COLO829 (cell line): ENCODE measurements at places on chromosomes 2 and 18.

DNA sequence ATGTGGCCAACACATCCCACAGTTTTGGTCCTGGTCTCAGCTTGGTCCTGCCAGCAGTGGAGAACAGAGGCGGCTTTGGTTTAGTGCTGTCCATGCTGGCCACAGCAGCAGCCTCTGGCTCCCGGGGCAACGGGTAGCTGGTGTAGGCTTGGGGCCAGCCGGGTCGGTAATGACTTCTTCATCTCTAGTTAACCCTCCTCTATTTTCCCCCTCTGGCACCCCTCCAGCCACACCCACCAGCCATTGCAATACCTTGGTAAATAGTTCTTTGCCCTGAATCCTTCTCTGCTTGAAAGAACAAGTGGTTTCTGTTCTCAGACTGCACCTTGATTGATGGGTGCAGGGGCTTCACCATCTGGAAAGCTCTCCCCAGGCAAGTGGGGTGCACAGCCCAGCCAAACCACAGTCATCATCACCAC lies 31.7 kb upstream of the ZNF396 start:
- no peak for DNase-seq

DNA sequence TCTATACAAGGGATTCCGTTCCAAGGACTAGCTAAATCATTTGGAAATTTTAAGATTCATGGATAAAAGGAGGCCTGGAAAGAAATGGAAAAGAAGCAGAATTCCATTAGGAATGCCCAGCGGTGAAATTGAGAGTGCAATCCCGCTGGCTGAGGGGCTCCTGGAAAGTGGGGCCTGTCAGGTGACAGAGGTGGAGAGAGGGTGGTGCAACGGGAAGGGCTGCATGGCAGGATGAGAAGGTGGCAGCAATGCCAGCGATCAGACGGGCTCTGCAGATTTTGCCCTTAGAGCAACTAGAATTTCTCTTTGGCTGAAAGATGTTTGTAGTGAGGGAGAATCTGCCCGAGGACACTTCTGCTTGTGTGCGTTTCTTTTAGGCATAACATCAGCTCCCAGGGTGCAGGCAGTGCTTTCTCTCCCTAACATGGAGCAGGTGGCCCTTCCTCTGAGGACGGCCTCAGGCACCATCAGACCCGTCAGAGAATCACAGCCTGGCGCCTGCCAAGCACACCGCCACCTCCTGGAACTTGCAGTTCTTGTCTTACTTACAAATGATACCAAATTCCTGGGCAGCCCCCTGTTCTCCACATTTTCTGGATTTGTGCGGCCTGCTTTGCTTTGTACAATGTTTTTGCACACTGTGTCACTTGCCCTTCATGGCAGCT lies 261.6 kb downstream of the NDUFA10 start:
- DNase-seq, result no peak

DNA sequence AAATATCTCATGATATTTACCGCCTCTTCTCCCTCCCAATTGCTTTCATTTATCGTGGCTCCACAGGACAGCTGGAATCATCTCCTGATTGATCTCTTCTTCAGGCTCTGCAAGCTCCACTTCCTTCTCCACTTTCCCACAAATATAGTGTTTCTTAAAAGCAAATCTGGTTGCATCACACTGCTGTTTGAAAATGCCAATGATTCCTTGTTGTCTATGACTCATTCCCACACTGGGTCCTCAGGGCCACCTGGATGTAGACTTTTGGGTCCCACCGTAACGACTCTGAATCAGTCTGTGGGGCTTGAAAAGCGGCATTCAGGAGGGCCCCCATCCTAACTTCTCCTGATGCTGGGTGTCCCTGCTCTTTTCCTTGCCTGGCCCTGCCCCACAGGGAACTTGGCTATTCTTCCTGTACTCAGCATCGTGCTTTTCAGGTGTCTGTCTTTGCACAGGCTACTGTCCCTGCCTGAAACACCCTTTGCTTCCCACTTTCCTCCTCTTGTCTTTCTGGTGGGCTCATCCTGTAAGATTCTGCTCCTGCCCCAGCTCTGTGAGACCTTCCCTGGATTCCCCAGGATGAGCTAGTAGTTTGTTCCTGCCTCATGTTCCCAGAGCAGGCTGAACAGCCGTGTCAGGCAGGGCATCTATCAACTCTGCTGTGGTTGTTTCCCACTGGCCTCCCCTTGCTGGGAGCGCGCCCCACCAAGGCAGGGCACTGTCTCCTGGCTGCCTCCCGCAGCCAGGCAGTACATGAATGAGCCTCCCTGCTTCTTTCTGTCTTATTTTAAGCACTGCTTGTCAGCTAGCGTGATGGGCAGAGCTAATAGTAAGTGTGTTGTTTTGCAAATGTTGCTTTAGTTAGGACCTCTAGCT lies 111.9 kb downstream of the KCTD1 start:
- peak; percentile 16 for DNase-seq

DNA sequence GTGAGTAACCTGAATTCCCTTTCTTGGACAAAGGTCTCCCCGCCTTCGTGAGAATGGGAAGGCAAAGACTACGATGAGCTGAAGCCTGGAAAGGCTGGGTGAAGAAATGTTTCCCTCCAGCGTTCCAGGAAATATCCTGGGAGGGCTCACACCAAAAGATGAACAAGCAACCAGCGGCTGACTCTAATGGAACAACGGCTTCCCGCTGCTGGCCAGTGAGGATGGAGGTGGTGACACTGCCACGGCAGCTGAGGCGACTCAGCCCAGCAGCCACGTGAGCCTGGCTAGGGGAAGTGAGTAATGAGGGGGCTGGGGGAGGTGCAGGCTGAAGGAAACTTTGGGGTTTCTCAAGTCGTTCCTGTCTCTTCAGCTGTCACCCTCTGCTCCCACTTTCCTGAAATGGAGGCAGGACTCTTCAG lies 105.0 kb upstream of the SMAD7 start:
- no peak for DNase-seq

DNA sequence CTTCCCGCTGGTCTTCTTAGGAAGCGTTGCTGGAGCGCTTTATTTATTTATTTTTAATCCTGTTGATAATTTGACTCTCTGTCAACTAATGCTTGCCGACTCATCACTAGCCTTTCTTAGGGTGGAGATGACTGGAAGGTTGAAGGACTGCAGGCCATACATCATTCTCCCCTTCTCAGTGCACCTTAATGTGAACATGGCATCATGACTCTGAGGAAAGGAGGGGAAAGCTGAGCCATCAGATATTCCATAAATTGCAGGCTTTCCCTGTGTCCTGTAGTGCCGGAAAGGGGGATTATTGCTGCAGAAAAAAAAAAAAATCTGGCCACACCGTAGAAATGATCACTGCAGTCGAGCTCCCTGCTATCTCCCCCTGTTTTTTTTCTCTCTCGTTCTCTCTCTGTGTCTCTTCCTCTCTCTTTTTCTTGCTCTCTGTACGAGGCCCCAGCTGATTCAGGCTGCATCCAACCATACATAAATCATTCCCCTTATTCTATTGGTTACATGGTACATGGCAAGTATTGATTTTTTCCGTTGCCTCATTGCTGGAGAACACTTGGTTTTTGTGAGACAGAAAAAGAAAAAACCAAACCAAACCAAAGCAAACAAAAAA lies 125.8 kb upstream of the EFEMP1 start:
- DNase-seq, result no peak

DNA sequence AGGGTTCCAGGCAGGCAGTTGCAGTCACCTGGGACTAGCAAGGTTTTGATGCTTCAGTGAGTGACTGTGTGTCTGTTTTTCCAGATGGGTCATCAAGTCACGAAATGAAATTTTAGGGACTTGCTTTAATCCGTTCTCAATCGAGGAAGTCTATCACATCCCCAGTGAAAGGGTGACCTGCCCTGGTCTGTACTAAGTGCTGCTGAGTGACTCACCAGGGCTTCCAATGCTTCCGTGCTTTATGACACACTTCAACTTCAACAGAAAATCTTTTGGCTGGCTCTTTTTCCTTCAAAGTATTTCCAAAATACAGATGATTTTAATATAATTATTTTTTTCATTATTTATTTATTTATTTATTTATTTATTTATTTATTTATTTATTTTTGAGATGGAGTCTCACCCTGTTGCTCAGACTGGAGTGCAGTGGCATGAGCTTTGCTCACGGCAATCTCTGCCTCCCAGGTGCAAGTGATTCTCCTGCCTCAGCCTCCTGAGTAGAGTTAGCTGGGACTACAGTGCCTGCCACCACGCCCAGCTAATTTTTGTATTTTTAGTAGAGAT lies 18.4 kb downstream of the TFCP2L1 start:
- DNase-seq, result no peak

DNA sequence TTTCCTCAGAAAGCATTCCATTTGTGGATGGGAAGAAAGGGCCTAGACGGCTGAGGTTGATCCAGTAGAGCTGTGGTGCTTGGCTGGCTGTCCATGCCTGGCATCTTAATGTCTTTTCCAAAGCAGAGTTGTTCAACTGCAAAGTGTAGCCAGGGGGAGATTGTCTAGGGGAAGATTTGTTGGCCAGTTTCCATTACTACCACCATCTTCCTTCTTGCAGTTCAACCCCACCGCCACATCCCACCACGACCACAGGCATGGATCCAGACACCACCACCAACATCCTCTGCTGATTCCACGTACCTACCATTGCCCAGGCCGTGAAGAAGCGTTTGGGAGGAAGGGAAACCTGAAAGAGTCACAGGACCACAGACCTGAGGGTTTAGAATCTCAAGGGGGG lies 50.7 kb upstream of the HAAO start:
- no peak for DNase-seq

DNA sequence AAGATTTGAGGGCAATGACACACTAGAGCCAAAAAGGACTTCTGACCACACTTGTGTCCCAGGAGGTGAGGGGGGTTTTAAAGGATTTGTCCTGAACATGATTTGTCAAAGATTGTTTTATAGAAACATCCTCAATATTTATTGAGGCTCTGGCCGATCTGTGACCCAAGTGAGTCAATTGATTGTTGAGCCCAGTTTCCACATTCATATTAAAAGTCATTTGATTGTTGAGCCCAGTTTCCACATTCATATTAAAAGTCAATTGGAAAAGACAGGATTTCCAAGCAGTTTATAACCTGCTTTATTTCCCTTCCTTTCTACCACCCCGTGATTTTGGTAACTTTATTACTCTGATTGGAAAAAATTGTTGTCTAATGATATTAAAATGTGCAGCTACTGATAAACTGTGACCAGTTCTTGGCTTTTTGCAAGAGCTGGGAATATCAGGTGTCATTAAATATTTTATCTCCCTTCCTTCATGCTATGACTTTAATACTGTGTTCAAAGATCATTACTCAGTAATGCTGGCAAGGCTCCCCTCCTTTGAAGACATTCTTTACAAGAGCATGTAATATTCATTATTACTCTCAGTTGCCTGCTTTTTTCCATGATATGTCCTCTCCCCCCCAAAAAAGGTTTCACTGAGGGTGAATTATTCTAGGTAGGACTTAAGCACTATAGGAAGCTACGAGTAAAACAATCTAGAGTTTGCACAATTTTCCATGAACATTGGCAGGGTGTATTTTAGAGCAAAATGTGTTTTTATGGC lies 75.3 kb downstream of the HRH4 start:
- no peak for DNase-seq

GRCh38 chr18:67242001-67242400 lies 274.5 kb downstream of the DSEL start:
- no peak for DNase-seq

GRCh38 chr2:88654714-88655113 lies 27.4 kb upstream of the EIF2AK3 start:
- DNase-seq, result no peak

DNA sequence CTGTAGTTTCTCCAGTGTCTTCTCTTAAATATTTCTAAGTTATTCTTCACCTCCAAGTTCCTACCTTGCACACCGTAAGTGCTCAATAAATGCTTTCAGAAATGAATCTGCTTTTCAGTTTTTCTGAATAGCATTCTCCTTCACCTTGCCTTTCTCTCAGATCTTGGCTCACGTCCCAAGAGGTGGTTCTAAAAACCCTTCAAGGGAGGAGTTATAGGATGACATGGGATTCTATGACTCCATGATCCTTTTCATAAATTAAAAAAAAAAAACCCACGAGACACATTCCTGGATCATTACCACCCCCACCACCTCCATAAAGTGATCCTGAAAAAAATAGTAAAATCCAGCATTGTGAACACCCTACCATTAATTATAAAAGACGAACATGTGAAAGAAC lies 11.7 kb downstream of the KCTD1 start:
- no peak for DNase-seq

DNA sequence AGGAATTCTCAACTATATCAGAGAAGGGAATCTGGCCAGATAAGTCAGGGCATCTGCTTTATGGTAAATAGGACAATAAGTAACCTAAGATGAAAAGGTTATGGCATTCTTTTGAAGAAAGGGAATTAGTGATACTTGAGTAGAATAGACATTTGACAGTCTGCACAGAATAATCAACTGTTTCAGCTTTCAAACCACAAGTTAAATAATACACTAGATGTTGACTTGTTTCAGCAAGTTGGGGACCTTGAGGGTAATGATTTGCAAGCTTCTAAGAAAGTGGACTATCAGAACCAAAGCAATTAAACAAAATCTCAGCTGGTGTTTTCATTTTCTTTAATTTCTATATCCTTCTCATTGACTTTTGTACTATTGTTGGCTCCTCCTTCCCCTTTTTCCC lies 54.5 kb downstream of the SLC39A10 start:
- DNase-seq, result no peak

DNA sequence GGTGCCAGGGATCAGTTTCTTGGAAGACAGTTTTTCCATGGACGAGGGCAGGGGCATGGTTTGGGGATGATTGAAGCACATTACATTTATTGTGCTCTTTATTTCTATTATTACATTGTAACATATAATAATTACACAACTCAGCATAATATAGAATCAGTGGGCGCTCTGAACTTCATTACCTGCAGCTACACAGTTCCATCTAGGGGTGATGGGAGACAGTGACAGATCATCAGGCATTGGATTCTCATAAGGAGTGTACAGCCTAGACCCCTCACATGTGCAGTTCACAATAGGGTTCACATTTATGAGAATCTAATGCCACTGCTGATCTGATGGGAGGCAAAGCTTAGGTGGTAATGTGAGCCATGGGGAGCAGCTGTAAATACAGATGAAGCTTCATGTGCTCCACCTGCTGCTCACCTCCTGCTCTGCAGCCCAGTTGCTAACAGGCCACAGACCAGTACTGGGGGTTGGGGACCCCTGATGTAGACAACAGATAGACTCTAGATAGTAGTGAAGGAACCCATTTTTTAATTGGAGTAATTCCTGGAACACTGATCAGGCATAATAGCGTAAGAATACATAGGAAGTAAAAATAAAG lies 41.5 kb upstream of the MC4R start:
- no peak for DNase-seq

GRCh38 chr18:51287818-51288508 lies 90.5 kb upstream of the MEX3C start:
- no peak for DNase-seq

DNA sequence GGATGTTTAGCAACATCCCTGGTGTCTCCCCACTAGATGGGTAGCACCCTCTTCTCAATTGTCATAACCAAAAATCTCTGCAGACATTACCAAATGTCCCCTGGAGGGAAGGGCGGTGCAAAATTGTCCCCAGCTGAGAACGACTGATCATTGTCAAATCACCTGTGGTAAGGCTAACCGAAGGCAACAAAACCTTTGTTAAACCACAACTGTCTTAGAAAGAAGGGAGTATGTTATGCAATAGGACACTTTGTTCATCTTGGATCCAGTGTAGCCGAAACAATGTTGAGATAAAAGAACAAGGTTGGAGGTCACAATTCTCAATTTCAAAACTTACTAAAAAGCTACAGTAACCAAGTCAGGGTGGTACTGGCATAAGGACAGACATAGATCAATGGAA lies 50.3 kb upstream of the ST3GAL5 start:
- no peak for DNase-seq
